CD8-positive, alpha-beta memory T cell (primary cell): ENCODE measurements at places on chromosomes 16 and 17.

DNA sequence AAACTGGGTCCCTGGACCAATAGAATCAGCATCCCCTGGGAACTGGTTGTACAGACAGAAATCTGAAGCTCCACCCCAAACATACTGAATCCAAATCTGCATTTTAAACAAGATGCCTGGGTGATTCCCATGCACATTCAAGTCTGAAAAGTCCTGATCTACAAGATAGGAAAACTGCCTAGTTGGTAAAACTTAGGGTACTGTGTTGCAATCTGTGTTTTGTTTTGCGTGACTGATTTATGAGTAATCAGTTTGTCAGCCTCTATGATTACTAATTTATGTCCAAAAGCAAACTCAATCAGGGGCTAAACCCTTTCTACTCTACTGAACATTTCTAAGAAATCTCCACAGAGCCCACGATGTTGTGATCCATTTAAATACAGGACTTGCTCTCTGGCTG is 103.8 kb downstream of the YPEL2 start:
- DNase-seq: no peak

DNA sequence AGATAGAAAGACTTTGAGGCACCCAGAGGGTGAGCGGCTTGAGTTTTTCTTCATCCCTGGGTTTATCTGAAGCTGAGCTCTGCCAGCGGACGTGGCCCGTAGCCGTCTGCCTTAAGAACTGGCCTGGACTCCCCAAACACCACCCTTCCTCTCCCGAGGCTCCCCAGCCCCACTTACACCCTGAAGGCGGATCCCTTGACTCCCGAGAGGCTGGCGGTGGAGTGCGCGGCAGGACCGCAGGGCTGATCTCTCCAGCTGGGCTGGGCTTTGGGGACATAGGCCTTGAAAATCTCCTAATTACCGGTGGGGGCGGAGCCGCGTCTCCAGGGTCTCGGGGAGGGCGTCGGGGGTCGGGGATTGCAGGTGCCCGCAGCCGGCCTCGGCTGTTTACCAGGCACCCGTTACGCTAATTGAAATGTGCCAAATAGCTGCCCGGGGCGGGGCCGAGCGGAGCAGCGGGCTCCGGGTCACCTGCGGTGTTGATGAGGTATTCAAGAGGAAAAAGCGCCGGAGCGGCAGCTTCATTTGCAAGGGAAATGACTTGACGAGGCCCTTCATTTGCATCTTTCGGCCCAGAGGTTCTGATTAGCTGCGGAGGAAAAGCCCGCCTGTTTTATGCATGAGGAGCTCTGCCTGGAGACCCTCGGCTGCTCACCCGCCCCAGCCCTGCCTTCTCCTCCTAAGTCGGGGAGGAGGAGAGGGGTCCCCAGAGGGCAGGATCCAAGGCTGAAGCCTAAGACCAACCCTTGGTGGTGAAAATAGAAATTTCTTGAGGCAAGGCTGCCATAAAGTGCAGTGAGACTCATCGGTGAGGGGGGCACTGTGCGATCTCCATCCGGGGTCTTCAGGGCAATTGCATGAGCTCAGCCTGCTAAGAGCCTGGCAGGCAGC is 100.7 kb downstream of the MGAT5B start:
- peak; percentile 72 for DNase-seq

DNA sequence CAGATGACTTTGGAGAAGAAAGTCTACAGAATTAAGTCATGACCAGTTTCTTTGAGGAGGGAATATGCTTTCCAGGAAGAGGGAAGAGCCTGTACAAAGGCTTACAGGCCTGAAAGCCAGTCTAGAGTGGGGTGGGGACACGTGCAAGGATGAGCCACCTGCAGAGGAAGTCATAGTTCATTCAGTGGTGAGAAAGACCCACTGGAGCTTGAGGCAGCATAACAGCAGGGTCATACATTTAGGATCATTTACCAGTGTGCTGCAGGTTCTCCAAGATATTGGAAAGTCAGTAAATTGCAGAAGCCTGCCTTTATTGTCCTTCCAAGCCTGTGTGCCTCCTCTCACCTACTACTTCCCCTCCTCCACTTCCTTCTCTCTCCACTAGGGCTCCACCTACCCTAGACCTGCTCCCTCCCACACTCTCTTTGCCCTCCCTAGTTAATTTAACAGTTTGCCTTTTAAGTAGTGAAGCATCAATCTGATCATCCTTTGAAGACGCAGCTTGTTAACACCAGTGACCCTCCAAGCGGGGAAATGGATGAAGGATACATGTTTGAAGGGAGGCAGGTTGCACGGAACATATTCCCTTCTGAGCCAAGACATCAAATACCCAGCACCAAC is 40.2 kb downstream of the CDRT15 start:
- DNase-seq: no peak

DNA sequence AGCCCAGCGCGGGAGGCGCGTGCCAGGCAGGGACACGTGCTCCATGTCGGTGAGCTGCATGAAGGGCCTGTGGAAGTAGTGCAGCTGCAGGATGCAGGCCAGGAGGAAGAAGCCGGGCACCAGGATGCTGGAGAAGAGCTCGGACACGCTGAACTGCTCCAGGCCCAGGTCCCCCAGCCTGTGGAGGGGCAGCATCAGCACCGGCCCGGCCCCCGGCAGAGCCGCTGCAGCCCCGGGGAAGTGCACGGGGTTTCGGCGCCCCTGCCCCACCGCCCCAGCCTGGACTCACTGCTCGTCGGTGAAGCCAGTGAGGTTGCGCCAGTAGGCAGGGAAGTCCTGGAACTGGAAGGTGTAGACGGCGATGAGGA is 28.0 kb downstream of the CTU2 start:
- no peak for DNase-seq

DNA sequence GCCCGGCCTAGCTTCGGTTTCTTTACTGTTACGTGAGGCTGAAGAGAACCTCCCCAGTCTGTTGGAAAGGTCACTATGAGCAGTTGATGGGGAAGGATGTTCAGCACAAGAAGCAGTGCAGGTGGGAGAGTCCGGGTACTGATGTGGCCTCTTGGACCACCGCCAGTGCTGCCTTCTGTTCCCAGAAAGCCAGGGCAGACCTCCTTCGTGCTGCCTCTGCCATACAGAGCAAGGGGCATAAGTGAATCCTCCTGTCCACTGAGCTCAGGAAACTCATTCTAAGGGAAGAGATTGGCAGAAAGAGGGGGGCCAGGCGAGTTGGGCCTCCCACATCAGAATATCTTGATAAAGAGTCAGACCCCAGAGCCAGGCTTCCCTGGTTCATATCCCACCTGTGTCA is 3.7 kb downstream of the PPP4C start:
- DNase-seq: no peak

DNA sequence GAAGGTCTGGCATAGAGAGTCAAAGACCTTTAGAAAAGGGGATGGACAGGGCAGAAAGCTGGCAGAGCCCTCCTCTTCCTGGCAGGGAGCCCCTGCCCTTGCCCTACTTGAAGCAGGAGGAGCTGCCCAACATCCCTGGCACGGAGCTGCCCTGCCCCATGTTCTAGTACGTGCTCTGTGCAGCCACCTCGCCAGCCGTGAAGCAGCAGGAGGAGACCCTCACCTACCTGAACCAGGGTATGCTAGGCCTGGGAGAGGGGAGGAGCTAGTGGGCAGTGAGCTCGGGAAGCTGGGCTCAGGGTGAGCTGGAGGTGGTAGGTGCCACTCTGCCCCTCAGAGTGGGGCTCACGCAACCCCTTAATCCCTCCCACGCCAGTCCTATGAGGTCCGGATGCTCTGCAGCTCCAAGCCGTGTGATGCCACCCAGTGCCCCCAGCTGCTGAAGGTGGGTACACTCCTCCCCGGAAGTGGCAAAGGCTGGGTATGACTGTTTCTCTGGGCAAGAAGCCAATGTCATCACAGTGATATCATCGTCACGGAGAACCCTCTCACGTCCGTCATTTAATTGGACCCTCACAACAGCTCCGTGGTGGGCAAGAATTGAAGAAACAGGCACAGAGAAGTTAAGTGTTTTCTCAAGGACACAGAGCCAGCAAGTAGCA is 12.7 kb upstream of the STAC2 start:
- DNase-seq: peak; percentile 80

- no peak for DNase-seq
These were observed 4.5 kb upstream of the HEXIM1 start for GRCh38 chr17:45143767-45144198.

GRCh38 chr17:40327244-40327729 is 18.3 kb downstream of the RARA start:
- no peak for DNase-seq

DNA sequence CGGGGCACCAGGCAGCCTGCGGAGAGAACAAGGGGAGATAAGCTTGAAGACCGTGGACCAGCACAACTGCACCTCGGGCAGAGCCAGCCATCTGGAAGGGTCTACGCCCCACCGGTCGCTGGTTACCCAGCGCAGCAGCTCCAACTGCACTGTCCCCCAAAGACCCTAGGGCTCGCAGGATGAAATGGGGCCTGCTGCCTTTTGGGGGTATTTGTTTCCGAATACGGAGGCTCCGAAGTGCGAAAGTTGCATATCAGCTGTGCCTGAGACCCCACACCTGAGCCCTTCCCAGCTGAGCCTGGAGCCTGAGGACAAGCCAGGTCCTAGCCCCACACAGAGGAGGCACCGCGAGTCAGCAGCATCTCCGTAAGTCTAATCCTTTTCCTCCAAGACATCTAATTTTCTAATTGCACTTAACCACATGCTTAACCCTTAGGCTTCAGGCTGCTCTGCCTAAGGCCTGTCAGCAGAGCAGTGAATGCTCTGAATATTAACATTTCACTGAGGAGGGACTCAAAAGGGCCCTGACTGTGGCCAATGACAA is 4.0 kb downstream of the KIFC3 start:
- DNase-seq: no peak

DNA sequence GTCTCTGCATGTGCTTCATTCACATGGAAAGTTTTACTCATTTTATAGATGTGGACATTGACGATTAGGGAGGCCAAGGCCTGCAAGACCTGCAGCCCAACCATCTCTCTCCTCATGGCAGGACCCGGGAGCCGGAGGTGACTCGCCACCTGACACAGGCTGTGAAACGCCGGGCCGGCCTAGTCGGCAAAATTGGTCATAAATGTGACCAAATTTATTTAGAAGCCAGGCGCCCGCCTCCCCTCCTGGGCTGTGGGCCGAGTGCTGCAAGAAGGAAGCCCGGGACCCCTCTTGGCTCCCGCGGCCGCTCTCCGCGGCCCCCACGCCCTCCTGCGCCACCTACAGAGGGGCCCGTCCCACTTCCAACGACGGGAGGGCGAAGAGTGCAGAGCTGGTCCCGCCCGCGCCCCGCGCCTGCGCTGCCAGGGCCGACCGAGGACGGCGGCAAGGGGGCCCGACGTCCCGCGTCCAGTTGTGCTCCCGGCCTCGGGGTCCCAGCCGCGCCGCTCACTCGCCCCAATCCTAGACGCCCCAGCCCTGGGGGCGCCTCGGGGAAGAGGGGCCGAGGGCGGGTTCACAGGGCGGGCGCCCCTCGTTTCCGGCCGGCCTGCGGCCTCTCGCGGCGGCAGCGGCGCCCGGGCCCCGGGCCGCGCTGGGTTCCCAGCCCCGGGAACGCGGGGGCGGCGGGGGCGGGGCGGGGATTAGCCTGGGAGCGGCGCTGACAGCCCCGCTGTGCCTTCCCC is 47.5 kb downstream of the WNT3 start:
- DNase-seq: no peak

- no peak for DNase-seq
These were observed 179.3 kb downstream of the UTP18 start for GRCh38 chr17:51439395-51440229.

- no peak for DNase-seq
These were observed 13.3 kb downstream of the SEC14L1 start for GRCh38 chr17:77153999-77154586.

DNA sequence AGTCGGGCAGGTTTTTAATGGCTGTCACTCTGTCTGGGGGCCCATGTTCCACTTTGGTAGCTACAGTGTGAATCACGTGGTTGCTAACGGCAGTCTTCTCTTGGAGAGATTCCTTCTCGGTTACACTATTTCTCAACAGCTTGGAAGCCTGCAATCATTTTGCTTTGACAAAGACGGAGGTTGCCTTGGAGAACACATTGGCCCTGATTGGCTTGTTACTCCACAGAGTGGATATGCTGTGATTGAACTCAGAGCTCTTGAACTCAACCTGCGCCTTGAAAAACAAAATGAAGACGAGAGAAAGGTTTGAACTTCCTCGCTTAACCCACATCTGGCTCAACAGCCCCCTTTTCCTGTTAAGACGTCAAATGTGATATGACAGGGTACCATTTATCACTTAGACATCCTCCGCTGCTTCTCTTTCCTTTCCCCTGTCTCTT is 218.9 kb downstream of the MAF start:
- peak; percentile 6 for DNase-seq

DNA sequence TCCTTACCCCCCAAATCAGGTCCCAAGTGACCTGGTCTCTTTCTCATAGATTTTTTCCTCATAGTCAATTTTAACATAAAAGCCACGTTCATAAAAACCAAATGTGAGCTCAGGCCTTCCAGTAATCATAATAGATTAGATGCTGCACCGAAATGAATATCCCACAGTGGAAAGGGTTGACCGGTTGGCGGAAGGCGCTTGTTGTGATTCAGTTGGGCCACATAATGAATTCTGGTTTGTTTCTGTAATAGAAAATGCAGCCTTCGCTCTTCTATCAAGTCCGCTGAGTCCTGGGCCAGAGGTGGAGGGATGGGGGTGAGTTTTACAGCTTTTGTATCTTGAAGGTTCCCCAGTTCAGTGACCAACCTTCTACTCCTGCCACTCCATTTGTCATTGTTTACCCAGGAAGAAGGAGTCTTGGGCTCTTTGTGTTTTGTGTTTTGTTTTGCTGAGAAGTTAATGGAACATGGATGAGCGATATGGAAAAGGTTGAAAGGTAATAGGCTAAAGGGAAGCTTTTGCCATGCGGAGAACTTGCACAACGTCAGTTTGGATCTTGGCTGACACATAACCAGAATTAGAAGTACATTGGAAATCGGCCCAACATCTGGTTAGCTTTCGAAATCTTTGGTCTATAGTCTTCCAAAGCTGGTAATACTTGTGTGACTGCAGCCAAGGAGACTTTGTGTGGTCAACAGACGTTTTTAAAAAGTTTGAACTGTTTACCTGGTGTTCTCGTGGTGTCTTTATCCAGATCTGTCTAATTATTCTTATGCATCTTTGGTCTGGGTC is 89.5 kb downstream of the CLEC16A start:
- no peak for DNase-seq

DNA sequence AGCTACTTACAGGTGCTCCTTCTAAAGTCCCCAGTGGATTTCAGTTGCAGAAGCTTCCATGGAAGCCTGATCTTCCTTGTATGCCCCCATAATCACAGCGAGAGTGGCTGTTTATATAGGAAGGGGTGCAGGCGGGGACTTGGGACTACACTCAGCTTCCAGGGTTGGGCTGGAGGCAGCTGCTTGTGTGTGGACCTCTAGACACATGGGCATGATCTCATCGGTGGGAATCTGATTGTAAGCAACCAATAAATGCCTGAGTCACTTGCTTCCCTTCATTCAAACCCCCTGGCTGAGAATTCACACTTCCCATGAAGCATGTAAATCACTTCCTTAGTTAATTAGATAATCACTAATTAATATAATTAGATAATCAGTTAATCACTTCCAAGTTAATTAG is 1.0 kb upstream of the KRT20 start:
- no peak for DNase-seq
